ENCODE measurements at places on chromosomes 7 and 10.

DNA sequence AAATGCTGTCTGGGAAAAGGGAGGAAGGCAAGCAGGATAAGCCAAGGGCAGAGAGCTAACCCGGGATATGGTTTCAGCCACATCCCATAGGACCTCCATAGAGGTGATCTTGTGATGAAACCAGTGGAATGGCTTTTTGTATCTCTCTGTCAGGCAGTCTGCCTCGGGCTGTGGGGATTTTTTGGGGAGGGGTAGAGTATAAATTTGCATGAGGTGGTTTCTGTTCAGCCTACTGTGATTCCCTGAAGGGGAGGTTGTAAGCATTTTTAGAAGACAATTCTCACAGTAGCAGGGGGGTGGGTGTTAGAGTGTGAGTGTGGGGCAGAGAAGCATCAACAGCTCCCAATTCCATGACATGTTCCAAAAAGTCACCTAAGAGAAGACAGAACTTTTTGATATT, 11.8 kb downstream of the OR9A2 start:
- DNase-seq: no peak

- no peak for DNase-seq
These were observed 53.0 kb upstream of the HABP2 start for GRCh38 chr10:113499806-113500205.

DNA sequence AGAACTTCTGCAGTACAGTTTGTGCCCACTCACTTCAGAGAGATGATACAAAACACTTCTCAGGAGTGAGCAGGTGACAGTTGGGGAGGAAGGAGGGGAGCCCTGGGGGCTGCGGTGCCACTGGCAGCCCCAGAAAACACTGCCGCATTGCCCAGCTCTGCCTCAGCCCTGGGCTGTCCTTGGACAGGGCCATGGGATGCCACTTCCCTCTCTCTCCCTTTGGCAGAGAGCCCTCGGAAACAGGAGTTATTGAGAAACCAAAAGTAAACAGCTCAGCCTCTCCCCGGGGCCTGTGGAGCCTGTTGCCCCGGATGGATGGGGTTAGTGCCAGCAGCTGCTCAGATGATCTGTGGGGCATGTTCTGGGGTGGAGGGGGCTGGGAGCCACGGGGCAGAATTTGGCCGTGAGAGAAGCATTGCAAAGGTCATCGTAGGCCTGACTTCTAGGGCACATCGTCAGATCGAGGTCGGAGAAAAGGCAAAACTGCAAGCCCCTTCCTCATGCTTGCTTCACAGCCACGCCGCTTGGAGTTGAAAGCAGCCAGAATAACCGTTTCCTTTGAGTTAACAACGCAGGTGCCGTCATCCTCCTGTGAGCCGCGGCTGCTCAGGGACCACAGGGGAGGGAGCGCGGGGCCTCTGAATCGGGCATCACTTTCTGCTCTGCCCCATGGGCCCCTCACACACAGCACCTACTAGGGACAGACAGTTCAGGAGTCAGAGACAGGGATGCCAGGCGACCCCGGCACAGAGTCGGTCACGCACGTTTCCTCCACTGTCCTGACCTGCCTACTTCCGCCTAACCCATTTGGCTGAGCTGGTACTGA, 256.4 kb downstream of the CAMK1D start:
- peak; percentile 74 for DNase-seq

DNA sequence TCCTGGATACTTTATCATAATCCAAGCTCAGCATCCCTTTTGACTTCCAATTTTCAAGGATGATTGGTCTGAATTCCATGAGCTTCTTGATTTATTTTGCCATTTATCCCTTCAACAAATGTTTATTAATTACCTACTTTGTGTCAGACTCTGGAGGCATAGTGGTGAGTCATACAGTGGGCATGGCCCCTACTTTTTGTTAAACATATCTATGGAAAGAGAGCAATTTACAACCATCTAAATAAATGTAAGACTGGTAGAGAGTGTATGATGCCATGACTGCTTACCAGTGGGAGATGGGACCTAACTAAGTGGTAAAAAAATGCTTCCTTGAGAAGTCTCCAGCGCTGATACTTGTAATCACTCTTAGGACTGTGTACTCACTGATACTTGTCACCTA, 286.6 kb downstream of the SUGCT start:
- no peak for DNase-seq

DNA sequence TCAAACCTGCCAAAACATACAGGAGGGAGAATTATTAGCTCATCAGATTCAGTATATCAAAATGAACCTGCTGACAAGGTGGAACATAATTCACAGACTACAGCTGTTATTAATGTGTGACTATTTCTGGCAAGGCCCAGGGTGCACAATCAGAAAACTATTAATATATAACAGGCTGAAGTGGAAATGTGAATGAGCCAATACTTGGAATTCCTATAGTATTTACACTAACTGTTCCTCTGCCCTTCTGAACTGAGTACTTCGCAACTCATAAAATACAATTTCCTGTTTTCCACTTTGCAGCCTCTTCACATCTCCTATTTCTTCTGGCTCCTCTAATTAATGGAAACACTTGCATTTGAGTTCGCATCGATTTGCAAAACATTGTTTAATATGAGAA, 330.8 kb downstream of the DPP6 start:
- no peak for DNase-seq

GRCh38 chr10:100927266-100927665, 14.5 kb downstream of the SLF2 start:
- DNase-seq: no peak

DNA sequence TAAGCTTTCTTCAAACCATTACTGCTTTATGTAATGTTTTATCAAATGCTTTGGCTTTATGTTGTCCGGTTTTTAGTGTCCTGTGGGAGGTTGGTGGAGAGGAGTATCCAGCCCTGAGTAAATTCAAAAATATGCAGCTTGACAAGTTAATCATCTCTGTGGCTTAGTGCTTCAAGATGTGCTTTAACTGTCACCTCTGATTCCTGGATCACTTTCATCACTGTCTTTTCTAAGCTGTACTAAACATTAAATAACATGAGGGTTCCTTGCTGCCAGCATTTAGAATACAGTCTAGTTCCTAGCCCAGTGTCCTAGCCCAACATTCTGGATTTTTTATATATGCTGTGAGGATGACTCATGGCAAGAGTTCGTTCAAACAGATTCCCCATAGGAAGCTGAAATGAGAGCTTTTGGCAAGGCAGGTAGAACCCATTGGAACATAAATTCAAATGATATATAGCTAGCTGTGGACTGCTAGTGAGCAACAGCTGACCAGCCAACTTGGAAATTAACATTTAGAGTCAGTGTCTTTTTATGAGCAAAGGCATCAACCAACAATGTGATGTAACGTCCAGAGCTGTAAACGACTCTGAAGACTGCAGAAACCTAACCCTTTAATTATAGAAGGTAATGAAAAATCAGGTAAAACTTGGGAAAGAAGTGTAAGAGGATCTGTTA, 80.6 kb upstream of the OIT3 start:
- no peak for DNase-seq

Data from activated CD8-positive, alpha-beta T cell treated with anti-CD3 and anti-CD28 coated beads, Interleukin-2, amount 10 ng/mL, durations not matched to agents 7 days and 5 days (primary cell).